ENCODE measurements at places on chromosomes 3 and 15.
A peak's percentile ranks its signal among the peaks of the same experiment; 100 is the strongest.

- peak; percentile 18 for DNase-seq
These were observed 527 bp downstream of the B2M start for GRCh38 chr15:44711743-44712345.

- DNase-seq = no peak
These were observed 562.6 kb upstream of the DPPA4 start for GRCh38 chr3:109899925-109900324.

GRCh38 chr3:88742106-88742505, 365.3 kb upstream of the EPHA3 start:
- no peak for DNase-seq

- no peak for DNase-seq
These were observed 77.5 kb downstream of the CHRD start for GRCh38 chr3:184457329-184457728.

DNA sequence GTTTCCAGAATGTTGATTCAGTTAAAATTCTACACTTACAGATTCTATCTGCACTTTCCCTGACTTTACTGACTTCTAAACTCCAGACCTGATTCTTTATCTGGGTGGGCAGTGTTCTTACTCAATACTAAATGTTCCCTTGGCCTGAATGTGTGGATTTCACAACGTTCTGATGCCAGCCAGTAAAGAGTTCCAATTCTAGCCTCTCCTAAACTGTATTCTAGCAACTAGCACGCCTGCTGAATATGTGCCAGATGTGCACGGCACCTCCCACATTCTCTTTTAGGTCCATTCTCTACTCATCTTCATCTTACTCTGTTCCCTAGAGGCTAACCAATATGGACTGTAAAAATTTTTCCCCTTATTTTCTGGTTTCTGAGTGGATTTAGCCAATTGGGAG, 479.5 kb upstream of the AGTR1 start:
- no peak for DNase-seq

DNA sequence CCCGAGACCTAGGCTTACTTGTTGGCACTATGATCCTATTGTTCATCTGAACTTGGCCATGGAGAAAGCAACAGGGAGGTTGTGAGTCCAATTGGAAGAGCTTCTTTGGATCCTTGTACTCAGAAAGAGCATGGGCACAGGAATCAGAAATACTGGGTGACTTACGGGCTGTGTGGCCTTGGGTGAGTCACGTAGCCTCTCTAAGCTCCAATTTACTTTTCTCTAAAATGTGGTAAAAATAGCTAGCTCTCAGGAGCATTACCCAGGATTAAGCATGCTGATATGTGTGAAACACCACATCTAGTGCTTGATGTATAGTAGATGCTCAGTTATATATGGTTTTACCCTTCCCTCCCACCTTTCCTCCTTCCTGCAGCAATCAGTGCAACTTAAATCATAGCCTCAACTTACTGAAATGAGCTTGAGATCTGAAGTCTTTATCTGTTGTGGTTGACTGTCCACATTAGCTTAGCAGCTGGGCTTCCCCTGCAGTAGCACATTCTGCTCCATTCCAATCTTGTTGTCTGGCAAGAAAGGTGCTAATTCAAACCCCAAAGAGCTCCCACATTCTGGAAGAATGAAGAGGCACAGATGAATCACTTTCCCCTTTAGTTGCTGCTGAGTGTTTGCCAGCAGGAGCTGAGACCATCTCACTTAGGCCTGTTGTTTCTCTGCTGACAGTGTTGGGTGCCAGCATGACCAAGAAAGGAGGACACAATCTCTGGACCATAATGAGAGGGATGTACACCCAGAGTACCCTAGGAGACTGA, 299.1 kb upstream of the TRIM42 start:
- no peak for DNase-seq

DNA sequence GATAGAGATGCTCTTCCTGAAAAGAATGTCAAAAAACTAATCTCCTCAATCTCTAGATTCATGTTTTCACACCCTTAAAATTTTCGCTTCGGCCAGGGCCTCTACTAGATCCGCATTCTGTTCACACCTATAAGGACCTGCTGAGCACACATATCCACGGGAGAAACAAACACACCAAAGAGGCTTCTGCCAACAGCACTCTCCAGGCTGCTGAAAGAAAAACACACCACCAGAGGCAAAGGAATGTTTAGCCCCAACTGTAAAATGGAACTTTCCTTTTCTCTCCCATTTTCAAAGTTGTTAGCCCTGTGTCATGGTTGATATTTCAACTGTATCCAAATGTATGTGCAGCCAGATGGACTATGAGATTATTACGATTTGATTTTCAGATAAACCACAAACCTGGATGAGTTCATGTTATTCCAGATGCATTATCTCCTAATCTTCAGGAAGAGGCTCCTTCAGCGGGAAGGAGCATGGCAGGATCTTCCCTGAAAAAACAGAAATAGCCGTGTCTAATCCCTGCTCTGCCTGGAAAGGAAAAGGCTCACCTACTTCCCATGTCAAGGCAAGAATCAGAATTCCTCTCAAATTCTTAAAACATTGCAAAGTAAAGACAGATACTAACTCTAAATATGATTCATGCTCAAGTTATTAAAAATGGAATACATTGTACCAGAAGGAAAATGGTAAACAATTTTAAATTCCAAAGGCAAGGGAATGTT, 442.7 kb upstream of the NR2F2 start:
- DNase-seq = peak; percentile 57
